ENCODE measurements at places on chromosomes 12 and 14.

DNA sequence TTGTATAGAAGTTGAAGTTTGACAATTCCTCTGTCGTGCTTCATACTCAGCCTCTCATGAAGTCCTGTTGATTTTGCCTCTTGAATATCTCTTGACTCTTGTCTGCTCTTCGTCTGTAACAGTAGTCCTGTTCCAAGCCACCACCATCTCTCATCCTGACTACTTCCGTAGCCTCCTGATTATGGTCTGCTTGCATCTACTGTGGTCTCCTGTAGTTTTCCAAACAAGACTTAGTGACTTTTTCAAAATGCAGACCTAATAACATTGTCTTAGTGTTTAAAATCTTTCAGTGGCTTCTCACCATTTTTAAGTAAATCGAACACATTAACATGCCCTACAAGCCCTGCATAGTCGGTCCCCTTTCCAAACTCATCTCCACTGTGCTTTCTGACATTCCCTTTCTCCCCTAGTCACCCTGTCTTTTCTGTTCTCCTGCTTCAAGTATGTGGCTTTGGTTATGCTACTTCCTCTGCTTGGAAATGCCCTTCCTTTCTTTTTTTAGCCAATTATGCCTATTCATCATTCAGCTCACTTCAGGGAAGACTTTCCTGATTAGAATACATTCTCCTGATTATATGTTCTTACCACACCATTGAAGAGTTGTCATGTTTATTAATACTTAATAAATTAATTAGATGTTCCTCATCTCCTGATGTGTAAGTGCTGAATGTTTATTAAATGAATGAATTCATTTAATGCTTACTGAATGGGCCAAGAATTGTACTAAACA lies 2.0 kb downstream of the SCYL2 start:
- DNase-seq: no peak

DNA sequence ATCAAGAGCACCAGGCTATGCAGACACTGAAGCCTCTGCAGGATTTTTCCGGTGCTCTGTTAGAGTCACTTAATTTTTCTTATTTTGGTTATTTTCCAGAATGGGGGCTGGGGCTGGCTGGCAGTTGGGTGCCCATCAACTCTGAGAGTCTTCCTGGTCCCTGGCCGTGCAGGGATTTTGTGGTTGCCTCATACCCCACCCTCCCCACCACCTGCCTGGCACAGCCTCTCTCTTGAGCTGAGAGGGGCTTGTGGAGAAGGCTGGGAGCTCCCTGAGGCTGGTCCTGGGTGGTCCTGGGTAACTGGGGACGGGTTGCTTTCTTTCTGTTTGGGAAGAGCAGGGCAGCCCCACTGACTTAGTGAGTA lies 23.3 kb downstream of the LRTM2 start:
- no peak for DNase-seq

DNA sequence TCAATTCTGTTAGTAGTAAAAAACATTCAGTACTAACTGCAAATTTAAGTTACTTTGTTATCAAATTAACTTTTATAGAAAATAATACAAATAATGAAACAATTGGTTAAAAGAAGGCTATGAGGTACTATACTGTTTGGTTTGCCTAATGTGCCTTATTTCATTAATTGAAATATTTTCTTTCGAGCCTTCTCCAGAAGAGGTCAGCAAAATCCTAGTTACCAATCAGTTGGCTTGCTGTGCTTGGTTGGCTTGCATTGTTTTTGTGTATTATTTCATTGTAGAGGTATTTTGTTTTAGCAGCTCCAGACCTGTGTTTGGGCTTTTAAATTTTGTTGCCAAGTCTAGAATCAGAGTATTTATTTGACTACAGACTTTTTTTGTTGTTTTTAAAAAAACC lies 68.5 kb downstream of the AEBP2 start:
- DNase-seq: no peak

DNA sequence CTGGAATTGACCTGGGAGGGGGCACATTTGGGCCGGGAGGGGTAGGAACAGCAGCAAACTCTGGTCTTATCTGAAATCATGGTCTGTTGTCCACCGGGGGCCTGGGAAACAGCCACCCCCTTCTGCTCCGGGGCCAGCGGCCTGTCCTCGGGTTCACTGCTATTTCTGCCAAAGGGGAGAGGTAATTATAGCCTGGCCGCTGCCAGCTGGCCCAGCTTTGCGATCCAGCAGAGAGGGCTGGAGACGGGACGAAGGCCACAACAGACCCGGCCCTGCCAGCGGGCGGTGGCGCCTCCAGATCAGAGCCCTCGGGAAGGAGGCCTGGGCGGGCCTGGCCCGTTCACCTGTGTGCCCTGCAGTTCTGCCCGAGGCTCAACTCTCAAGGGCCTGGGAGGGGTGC lies at the start of gene C14orf180:
Gene C14orf180, plus strand, starts transcription at position 258 of the 400 bp plus-strand sequence. CDS start 6,667 bp downstream, outside the sequence.
- DNase-seq: no peak

DNA sequence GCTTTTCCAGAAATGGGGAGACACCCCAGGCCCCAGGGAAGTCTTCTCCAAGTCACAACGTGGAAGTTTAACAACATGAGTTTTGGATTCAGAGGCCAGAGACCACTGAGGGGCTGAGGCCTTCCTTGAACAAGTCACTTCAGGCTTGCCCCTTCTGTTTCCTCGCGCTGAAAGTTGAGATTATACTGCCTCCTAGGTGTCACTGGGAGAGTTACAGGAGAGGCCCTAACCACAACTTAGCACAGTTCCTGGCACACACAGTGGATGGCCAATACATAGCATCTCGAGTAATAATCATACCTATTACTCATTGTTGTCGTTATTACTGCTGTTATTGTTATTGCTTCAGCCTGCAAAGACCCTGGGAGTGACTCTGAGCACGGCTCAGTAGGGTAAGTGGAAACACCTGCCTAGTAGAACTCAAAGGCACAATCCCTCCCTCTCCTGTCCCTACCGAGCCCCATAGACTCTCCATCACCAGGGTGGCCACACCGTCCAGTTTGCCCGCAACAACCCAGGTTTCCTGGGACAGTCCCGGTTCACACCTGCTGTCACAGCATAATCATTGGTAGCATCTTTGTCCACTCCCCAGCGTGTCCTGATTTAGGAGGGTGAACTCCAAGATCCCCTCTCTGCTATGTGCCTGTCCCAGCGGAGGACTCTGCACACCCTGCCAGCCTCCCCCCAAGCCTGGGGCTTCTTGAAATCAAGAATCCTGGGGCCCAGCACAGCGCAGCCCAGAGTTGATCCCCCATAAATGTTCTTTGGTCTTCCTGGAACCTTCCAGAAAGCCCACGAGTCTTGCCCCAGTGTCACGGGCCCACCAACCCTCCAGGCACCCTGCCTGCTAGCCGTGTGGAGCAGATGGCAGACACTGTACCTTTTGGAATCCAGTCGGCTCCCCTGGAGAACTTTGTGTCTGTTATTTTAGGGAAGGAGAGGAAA lies 85.0 kb downstream of the SYNE3 start:
- DNase-seq: no peak

DNA sequence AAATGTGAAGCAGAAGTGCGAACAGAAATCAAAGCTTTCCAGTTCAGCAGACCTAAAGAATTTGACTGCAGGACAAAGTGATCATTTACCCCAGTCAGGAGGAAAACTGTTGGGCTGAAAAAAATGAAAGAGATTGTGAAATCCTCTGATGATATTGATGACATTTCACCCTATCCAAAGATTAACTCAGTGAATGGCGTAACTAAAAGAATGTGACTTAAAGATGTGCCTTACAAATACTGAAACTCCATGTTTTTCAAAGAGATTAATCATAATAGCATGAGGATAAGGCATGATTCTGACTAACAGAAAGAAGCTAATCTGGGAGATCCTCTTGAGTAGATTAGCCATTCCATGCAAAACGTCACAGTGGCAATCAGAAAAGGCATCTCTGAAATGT lies 225.6 kb downstream of the DUSP6 start:
- no peak for DNase-seq

DNA sequence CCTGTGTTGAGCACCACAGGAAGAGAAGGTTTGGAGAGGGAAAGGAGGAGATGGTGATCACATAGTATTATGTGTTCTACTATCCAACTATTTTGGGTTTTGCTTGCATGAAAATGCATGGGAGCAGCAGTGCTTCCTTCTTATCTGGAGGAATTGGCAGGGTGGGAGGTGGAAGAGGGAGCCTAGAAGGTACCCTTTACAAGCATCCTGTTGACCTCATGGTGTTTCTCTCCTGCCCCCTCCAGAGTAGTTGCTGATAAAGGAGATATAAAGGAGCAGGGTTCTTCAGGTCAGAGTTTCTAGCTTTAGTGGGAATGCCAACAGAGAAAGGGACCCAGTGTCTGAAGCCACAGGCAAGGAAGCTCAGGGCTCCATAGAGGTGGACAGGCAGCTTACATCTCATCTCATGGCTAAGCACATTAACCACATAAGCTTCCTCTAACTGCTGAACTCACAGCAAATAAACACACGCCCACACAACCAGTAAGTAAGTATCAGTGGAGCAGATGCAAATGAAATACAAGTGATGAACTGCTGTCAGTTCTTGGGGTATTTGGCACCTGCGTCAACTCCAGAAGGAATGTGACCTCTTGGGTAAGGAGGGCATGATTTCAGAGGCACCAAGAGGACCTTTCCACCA lies 174.2 kb upstream of the SLC38A2 start:
- DNase-seq: peak; percentile 78
